ENCODE measurements at places on chromosomes 11 and 22.

DNA sequence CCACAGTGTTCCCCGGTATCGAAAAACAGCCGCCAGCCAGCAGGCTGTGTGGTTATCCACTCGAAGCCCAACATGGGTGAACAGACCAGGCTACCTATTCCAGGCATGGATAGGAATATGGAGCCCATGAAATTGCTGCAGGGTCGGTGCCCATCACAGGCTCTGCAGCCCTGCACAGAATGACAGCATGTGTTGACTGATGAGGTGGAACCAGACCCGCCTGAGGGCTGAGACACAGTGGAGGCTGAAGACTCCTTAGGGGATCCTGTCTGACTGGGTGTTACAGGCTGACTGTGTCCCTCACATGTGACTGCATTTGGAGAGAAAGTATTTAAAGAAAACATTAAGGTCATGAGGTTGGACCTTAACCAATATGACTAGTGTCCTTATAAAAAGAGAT, 6.2 kb upstream of the YPEL1 start:
- DNase-seq, result no peak

DNA sequence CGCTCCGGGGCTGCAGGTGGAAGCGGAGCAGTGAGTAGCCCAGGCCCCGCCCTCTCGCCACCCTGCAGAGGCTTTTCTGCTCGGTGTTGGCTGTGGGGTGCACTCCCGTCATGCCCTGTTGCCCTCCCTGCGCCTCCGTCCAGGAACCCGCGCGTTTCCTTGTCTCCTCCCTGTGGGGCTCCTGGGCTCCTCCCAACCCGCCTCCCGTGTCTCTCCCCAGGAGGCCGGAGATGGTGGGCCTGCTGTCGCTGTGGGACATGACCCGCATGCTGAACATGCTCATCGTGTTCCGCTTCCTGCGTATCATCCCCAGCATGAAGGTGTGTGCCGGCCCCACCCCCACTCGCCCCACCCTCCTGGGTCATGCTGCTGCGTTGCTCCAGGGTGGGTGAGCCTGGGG, 32.4 kb downstream of the TPCN2 start:
- no peak for DNase-seq

- DNase-seq, result no peak
These were observed 91.2 kb downstream of the PIWIL4 start for GRCh38 chr11:94658386-94658785.

DNA sequence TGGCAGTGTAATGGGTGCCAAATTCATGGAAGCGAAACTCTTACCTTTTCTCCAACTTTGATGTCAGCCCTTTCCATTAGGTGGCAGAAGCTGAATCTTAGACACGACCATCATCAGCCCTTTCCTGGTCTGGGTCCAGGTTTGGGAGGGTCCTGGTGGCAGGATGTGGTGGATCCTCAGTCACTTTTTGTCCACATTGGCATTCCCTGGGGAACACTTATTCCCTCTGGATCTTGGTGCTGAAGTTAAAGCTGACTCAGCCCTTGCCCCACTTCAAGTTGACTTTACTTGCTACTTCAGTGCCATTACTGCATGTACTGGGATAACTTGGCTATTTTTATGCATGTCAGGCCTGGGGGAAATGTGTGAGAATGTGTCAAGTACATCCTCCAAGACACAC, 16.6 kb upstream of the NTM start:
- DNase-seq, result no peak

- no peak for DNase-seq
These were observed 7.0 kb downstream of the TNNI2 start for GRCh38 chr11:1845561-1846452.

GRCh38 chr11:20161923-20162744, 1.9 kb upstream of the DBX1 start:
- DNase-seq, result no peak

DNA sequence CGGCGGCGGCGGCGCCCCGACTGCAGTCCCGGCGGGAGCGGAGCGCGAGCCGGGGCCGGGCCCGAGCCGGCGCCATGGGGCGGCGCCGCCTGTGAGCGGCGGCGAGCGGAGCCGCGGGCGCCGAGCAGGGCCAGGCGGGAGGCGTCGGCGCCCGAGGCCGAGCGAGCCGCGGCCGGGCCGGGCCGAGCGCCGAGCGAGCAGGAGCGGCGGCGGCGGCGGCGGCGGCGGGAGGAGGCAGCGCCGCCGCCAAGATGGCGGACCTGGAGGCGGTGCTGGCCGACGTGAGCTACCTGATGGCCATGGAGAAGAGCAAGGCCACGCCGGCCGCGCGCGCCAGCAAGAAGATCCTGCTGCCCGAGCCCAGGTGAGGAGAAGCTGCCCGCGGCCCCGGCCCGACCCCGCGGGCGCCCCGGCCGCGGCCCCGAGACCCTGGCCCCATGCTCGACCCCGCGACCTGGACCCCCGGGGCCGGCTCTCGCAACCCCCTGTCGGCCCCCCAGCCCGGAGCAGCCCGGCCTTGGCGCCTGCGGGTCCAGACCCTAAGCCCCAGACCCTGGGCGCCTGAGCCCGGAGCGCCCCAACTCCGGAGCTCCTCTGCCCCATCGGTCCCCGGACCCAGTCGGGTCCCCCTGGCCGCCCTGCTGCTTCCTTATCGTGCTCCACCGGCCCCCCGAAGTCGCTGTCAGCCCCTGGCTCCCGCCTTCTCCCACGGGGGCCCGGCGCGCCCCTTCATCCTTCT, at the start of gene GRK2:
GRK2 (plus strand) TSS at position 25 of the 739 bp plus-strand sequence; CDS start at position 252, 227 bp downstream.
- DNase-seq, result peak; percentile 62

GRCh38 chr11:72577271-72577721, 96.9 kb downstream of the PDE2A start:
- no peak for DNase-seq

GRCh38 chr11:62341588-62341987, 4.3 kb downstream of the ASRGL1 start:
- no peak for DNase-seq

DNA sequence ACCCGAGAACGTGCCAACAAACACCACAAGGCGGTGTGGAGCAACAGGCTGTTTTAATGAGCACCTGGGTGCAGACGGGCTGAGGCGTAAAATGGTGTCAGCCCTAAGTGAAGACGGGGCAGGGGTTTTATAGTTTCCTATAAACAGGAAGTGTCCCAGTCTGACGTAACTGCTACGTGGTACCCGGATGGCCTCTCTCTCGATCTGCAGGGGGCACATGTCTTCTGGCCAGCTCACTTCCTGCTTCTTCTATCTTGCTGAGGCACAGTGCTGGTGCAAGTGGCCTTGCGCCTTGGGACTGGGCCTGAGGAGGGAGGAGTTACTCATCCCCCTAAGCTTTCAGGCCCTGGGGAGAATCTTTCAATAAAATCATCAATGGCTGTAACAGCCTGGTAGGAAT, 20.9 kb downstream of the OOSP3 start:
- DNase-seq, result no peak

GRCh38 chr22:33496112-33496511, 424.2 kb downstream of the LARGE1 start:
- DNase-seq, result no peak

DNA sequence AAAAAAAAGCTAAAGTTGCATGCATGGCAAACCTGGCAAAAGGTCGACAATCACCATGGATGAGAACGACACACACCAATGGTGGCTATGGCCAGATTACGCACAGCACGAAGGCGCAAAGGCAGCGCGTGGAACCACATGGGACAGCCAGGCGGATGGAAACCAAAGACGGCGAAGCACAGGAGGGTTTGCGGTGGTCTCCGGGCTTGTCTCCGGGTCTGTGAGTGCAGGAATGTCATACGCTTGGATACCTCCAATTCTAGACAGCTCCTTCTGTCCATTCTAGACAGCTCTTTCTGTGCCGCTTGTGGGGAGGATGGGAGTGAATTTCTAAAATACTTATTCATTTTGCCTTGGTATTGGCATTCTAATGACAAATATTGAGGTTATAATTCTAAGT, 685.4 kb downstream of the BRD1 start:
- DNase-seq, result no peak

- DNase-seq, result no peak
These were observed 179.2 kb upstream of the MTMR2 start for GRCh38 chr11:96103102-96103501.

GRCh38 chr22:19987394-19988306, 29.0 kb downstream of the ARVCF start:
- no peak for DNase-seq

- peak; percentile 58 for DNase-seq
These were observed 69.1 kb downstream of the CTTN start for GRCh38 chr11:70467201-70468085.

DNA sequence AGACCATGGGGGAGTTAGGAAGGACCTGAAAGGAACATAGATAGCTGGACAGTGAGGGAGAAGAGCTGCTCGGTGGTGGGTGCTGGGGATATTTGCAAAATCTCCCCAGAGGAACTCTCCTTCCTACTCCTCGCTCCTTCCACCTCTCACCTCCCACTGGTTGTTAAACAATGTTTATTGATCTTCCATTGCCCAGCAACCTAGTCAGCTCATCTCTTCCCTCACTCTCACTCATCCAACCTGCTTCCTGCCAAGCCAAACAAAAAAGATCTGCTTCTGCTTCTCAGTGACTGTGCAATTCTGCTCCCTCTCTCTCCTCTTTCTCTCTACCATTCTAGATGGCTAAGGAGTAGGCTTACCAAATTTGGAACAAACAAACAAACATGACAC, 115.0 kb downstream of the SLC1A2 start:
- no peak for DNase-seq

- no peak for DNase-seq
These were observed 742 bp upstream of the CASP4 start for GRCh38 chr11:104968856-104969776.
